Hematopoietic multipotent progenitor cell treated with erythropoietin and hydrocortisone succinate and interleukin-3 and kit ligand, for 17 days (in vitro differentiated cells): ENCODE measurements at places on chromosomes 2 and 18.

- DNase-seq = no peak
Observed at GRCh38 chr18:78984941-78985784, 5.5 kb downstream of the SALL3 start.

- DNase-seq = no peak
Observed at GRCh38 chr2:157876786-157877138, 632 bp upstream of the ACVR1 start.

GRCh38 chr2:10344105-10345066 is 41.7 kb downstream of the HPCAL1 start:
- no peak for DNase-seq

DNA sequence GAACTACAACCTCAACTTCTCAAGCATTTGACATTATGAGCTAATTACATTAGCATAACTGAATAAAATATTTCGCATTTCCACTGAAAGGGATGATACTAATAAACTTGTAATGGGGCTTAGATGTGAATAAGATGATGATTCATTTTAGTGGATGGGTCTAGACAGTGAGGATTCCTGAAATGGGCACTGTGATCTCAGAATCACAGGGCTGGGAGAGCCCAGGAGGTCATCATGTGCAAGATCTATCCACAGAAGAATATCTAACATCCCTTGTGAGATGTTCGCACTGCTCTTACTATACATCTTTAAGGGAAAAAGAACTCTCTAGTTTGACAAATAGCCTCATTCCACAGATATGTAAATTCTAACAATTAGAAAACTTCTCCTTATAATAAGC is 245.7 kb downstream of the DYM start:
- no peak for DNase-seq

GRCh38 chr2:33033606-33034081 is 86.9 kb downstream of the LTBP1 start:
- DNase-seq = no peak

GRCh38 chr18:55421615-55422419 is 166.2 kb downstream of the TCF4 start:
- no peak for DNase-seq

DNA sequence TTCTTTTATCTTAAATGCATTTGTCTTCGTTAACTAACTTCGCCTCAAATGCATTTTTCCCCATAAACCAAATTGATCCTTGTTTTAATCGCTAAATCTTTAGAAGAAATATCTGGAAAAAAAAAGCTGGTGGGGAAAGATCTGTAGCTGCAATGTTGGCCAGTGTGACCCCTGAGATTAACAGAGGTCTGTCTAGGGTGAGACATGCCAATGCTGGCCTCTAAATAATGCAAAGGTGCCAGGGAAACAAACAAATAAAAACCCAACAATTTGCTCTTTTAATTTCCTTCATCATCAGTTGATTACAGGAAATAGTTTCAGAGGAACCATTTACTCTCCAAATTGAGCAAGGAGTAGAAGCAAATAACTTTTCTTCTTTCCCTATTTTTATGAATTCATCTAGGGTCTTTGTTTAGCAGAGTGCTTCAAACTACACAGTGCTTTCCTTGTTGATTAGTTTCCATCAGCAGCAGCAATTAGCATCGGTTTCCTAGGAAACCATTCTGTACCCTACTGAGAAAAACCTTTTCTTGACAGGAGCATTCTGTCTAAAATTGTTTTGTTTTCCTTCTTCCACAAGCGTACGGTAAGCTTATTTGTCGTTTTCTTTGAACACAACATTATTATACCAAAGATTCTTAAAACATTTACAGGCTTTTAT is 100.5 kb upstream of the UNC80 start:
- DNase-seq = no peak

DNA sequence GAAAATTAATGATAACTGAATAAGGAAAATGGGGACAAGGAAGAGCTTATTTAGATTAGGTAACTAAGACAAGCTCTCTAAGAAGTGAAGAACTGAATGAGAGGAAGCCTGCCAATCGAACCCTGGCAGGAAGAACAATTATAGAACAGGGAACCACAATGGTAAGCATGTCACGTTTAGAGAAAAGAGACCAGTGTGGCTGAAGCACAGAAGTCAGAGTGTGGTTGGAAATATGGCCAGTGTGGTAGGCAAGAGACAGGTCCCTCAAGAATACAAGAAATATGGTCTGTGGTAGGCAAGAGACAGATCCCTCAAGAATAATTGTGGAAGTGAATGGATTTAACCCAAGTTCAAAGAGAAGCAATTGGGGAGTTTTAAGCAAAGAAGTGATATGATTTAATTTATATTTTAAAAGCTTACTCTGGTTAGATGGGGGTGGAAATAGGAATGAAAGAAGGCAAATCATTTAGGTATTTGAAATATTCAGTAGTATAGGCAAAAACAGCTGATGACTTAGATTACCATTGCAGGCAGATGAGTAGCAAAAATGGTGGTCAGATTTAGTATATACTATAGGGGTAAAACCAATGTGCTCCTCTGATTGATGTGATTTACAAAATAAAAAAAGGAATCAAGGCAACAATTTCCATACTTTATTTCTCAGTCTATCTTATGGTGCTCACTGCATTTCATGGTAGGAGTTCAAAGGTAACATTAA is 38.8 kb upstream of the ERMN start:
- DNase-seq = no peak

- DNase-seq = no peak
Observed at GRCh38 chr18:46334868-46335281, 230.7 kb downstream of the HAUS1 start.

DNA sequence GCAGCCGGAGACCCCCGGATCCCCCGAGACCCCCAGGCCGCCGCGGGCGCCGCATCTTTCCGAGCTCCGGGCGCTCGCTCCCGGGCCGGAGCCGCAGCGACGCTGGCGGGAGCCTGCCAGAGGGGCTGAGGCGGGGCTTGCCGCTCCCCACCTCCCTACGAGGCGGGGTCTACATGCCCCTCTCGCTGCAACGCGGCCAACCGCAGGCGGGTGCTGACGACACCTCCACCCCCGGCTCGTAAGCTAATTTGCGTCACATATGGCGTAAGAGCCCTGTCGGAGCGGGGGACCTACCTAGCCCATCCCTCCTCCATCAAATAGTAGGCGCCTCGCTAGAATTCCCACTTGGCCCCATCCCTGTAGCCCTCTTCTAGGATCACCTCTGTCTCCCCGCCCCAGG is at the start of gene PTPRN:
TSS of gene PTPRN (minus strand) at position 124 of the 400 bp plus-strand sequence. CDS start at position 55, 69 bp downstream.
- DNase-seq = no peak

- no peak for DNase-seq
Observed at GRCh38 chr2:71629771-71630453, 176.6 kb downstream of the DYSF start.

DNA sequence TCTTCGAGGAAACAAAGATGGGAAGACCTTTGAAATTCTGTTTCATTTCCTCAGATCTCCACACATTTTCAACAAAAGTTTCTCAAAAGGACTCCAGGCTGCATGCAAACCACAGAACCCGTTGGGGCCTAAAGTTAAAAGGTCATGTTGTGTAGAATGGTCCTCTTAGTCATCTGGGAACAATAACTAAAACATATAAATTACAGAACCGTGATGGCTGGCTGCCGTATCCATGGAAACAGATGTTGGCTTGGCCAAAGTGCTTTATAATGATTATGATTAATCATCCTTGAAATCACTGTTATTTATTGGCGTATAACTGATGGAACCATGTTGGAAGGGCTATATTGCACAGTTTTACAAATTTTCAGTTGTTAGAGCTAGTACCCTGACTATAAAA is 182.8 kb upstream of the CRIM1 start:
- DNase-seq = no peak

- DNase-seq = no peak
Observed at GRCh38 chr2:189013031-189013430, 38.9 kb downstream of the COL3A1 start.

DNA sequence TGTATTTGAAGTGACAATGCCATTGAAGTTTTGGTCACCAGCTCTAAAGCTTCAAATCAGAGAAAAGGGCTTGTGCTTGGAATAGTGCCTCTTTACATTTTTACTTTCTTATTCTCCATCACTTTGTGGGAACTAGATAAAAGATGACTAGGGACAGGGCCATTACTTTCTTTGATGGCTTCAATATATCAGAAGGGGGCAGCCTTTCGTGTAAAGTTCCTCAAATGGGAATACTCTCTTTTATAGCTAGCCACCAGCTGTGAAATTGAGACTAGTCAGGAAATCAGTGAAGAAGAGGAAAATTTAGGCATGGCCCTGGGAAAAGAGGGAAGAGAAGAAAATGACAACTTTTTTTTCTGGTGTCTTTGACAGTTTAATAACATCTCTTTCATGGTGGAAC is 242.5 kb downstream of the DCC start:
- DNase-seq = no peak

- DNase-seq = no peak
Observed at GRCh38 chr2:224217962-224218347, 178.9 kb upstream of the SERPINE2 start.

- no peak for DNase-seq
Observed at GRCh38 chr18:30992231-30992630, 50.3 kb downstream of the DSC3 start.

GRCh38 chr2:138718405-138718804 is 61.8 kb downstream of the NXPH2 start:
- DNase-seq = no peak

- no peak for DNase-seq
Observed at GRCh38 chr2:194706179-194706578, 950.8 kb upstream of the SLC39A10 start.

DNA sequence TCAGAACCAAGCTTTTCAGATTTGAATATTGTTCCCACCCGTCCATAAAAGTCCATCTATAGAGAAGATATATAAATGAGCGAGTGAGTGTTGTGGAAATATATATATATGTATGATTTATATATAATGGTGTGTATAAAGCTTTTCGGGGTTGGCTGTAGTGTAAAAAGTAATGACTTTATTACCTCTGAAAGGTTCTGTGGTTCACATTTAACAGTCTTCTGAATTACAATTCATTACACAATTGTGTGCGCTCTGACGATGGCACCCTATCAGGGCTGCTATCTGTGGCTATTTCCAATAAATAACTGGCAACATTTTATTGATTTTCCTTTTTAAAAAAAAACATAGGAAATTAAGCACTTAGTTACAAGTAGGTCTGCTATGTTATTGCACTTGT is 2.7 kb upstream of the BCL11A start:
- DNase-seq = peak; percentile 36

GRCh38 chr2:9983401-9984216 is 32.1 kb downstream of the GRHL1 start:
- DNase-seq = no peak

- no peak for DNase-seq
Observed at GRCh38 chr18:61749031-61749430, 143.8 kb downstream of the RNF152 start.

GRCh38 chr18:32910694-32911296 is 138.0 kb upstream of the KLHL14 start:
- DNase-seq = no peak

DNA sequence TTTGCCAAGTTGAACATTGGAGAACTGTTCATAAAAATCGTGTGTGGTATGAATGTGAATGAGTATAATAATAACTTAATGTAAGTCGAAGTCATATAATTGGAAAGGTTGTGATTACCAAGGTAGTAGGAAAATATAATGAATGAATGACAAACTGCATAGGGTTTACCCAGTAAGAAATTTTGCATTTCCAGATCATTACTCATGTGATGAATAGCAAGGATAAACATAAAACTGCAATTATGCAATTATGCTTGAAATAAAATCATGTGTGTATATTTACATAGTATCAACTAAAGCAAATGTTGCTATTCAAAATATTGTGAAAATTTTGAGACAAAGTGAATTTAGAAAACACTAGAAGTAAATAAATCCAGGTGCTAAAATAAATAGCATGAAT is 1108.7 kb upstream of the TMEFF2 start:
- DNase-seq = no peak

GRCh38 chr2:168552450-168552856 is 96.4 kb downstream of the CERS6 start:
- DNase-seq = no peak

- no peak for DNase-seq
Observed at GRCh38 chr2:154836632-154837031, 138.1 kb downstream of the KCNJ3 start.

DNA sequence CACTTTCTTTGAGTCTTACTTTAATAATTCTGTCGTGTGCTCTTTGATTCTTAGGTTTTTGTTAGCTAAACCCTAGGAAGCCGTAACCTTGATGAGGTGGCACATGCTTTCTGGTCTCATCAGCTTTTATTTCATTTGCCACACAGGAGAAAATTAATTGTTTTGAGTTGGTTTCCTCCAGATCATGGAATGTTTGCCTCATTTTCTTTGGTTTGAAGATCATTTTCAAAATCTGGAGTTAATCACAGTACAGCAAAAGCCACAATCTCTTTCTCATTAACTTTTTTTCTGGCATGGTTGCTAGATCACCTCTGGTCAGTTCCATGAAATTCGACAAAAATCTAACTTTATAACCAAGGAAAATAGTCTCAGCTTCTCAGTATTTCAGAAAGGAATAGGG is 182.9 kb downstream of the MYO1B start:
- no peak for DNase-seq

DNA sequence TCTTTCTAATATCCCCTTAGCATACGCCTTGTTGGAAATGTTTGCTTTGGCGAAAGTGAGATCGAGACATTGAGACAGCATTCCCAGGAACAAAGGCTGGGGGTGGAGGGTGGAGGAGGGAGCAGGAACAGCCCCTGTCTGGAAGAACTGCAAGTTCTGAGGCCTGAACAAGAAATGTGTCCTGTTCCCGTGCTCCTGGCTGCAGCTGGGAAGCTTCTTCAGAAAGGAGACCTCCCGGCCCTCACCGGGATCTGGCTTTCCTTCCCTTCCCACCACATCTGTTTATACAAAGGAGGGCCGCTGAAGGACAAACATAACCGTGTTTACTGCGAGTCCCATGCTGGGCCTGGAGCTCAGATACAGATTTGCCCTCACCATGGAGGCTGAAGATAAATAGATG is 35.9 kb downstream of the AFF3 start:
- DNase-seq = no peak

GRCh38 chr2:7348761-7349160 is 431.5 kb downstream of the RNF144A start:
- no peak for DNase-seq

DNA sequence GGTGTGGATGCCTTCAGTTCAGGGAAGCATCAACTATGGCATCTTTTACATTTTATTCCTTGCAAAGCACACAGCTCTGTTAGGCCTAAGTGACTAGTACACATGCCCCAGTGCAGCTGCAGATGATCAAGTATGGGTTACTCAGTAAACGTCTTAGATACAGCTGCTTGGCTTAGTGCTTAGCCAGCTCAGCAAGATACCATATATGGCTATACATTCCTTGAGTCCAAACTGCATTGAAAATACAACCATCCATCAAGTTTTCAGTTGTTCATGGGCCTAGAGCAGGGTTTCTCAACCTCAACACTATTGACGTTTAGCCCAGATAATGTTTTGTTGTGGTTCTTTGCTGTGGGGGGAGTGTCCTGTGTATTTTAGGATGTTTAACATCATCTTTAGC is 769.9 kb downstream of the TSN start:
- DNase-seq = no peak
